Right lobe of liver (tissue), 6 donors: ENCODE measurements at places on chromosomes 3 and 15.

DNA sequence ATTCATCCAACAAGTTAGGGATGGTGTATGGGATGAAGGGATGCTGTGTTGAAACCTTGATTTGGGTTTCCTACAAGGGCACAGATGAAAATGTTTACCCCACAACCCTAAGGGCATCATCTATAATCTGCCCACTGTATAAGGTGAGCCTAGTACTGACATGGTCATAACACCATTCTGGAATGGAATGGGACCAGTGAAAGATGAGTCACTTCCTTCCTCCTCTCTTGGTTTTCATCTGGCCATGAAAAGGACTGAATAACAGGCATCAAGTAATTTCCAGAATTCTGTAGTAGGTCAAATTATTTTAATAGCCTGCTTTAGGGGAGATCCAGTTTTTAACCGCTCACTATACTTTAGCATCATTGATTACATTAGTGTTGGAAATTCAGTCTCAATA, 538.6 kb downstream of the NR2F2 start:
- DNase-seq: no peak

DNA sequence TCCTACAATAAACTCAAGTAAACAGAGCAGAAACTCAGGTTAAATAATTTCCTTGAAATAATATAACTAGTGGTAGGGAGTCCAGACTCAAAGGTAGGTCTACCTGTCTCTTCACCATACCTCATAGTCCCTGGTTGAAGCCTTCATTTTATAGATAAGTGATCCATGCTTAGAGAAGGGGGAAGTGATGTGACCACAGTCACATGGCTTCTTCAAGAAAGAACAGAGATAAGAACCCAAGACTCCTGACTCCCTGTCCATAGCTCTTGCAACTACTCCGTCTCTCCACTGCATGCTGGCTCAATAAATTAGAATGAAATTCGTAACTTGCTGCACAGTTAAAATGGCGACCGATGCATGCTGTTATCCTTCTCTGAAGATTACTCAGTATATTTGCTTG, 11.0 kb upstream of the C15orf61 start:
- no peak for DNase-seq

DNA sequence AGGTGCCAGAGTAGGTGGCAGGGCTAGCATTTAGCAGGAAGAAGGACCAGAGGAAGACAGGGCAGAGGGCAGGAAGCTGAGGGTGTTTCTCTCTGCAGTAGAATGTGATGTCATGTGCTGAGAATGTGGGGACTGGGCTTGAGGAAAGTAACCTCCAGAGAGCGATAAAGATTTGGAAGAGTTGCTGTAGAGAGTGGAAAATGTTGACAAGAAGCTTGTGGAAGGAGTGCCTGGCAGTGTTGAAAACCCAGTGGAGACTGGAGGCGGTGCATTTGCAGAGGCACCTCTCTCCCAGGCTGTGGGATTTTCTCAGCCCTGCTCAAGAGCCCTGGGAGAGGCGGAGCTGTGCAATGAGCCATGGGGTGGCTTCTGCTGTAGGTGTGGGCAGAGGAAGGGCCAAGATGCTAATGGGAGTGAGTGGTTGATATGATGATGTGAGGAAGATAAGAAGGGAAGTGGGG, 54.8 kb downstream of the MESD start:
- no peak for DNase-seq

- DNase-seq: no peak
Observed at GRCh38 chr3:25293736-25294135, 134.3 kb upstream of the RARB start.

DNA sequence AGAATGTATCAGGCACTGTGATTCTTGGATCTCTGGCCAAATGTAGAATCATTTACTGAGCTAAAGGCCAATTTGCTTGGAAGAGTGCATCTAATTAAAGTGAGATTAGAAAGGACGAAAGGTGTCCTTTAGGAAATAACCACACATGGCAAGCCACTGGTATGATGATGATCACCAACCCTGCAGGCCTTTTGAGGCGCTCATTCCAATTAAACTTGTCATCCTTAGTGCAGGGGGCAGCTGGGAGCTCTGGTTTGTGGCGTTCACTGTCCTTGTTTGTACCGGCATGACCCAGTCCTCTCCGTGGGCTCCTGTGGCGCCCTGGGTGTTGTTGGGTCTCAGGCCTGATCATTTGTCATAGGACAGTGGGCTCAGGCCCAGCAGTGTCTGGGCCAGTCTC, 11.0 kb downstream of the LIMD1 start:
- no peak for DNase-seq

DNA sequence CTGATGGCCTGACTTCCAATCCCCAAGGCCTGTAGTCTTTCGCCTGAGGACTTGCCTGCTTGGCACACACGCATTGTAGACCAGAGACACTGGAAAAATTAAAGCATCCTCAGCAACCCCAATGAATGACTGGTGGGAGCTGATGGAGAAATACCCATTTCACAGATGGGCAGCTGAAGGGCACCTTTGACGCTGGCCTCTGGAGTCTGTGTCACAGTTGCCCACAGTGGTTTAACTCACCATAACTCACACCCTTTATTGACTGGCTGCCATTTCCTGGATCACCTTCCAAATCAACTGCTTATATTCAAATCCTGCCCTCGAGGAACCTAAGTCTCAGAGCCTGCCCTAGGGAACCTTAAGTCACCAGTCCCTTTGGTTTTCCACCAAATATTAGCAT, 183.1 kb downstream of the SHQ1 start:
- DNase-seq: no peak

DNA sequence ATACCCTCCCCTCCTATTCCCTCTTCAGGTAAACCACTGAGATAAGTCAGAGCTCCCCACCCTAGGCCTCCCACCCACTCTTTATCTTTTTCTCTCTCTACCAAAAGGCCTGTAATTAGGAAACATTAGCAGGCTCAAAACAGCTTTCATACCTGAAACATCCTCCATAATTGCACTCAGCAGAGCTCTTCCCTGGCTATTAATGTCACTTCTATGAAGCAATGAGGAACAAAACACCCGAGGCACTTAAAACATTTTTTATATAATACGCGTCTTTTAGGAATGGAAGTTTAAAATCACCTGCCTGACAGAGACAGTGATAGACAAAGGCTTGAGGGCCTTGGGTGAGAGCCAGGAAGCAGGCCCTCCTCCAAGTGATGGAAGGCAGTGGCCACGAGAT, 138.9 kb downstream of the EPHB1 start:
- DNase-seq: no peak

GRCh38 chr3:111315930-111316587, 225.9 kb upstream of the CD96 start:
- DNase-seq: no peak

GRCh38 chr3:123766193-123767008, 117.7 kb downstream of the MYLK start:
- peak; percentile 60 for DNase-seq

- no peak for DNase-seq
Observed at GRCh38 chr3:39587113-39587512, 119.6 kb downstream of the MOBP start.

- DNase-seq: no peak
Observed at GRCh38 chr3:25870452-25870851, 80.6 kb downstream of the OXSM start.

GRCh38 chr3:133955892-133956291, 60.2 kb upstream of the RAB6B start:
- DNase-seq: no peak

DNA sequence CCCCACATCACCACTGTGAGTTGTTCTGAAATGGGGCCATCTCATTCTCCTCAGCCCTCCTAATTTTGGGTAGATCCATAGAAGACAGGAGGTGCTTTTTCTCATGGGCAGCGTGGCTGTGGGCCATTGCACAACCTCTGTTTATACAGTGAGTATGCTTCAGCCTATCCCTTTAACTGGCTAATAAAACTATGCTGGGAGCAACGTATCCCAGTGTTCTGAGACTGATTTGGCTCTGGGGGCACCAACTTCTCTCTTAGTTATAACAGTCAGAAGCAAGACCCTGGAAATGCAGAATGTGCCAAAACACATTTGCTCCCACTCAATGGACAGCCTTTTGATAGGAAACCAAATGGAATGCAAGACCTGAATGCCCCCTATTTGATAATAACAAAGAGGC, 97.1 kb upstream of the ICE2 start:
- DNase-seq: peak; percentile 53

DNA sequence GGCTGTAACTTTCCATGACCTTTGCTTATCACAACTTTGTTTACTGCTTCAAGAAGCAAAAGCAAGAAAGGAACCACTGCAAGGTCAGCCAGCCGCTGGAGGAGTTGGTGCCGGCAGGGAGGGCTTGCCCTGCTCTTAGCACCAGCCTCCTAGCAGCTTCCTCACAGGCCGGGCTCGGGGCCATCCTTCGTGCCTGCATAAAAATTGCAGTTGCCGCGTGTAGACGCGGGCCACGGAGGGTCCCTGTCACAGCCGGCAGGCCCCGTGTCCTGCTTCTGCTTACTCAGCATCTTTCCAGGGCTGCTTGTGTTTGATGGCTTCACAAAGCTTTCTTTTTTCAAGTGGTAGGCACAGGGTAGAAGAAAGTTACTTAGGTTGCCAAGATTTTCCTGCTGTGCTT, 84.4 kb downstream of the PGPEP1L start:
- peak; percentile 49 for DNase-seq

DNA sequence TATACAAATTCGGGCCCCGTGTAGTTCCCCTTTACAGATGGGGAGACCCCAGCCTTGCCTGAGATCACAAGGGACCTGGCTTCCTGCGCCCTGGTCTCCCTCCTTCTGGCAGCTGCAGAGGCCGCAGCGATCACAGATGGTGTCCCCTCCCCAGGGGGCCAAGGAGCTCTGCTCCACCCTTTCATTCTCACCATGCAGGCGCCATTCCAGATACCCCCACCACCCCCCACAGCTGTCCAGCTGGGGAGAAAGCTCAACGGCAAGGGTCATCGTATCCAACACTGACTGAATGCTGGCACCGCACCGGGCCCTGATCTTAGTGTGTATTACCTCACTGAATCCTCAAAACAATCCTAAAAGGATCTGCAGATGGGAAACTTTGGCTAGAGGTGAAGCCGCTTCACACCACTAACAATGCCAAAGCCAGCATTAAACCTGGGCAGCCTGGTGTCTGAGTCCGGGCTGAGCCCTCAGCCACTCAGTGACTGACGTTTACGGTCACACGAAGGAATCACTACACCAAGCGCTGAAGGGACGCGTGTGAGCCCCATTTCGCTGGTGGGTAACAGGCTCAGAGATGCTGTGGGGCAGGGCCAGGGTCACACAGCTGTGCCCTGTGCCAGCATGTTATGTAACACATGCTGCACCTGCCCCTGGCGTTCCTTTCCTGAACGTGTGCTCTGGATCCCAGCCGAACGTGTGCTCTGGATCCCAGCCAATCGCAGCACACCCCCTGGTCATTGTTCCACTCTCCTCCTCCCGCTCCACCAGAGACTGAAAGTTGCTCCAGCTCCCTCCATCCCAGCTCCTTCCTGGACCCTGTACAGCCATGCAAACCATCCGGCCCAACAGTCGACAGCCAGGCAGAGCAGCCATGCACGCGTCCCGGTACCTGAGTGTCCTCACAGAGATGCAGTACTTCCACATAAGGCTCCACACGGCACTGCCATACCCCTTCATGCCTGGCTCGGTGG, 51.8 kb downstream of the IQSEC1 start:
- DNase-seq: peak; percentile 58

- DNase-seq: no peak
Observed at GRCh38 chr3:47961815-47962606, 54.2 kb downstream of the MAP4 start.

DNA sequence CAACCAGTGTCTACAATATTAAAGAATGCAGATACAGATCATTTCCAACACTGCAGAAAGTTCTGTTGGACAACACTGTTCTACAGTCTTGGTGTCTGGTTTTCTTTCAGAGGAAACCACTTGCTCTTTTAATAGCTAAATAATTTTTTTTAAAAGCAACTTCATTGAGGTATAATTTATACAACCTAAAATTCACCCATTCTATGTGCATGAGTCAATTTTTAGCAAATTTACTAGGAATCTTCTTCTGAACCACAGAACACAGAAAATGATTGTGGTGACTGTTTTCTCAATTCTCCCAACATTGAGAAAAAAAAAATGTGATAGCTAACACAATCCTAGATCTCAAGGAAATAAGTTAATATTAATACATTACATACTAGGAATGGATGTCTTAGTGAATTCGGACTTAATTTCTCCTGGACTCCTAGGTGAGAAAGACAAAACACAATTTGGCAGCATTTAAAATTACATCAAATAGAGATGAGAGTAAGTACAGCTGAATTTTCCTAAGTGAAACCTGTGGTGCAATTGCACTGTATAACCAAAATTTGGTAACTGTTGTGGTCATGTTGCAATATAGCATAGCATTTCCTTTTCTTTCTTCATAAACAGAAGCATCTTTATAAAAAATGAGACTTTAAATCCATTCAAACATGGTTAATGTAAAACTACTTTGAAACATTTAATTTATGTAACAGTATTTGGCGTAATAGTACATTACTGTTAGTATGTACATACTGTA, 15.3 kb upstream of the PLCL2 start:
- no peak for DNase-seq

DNA sequence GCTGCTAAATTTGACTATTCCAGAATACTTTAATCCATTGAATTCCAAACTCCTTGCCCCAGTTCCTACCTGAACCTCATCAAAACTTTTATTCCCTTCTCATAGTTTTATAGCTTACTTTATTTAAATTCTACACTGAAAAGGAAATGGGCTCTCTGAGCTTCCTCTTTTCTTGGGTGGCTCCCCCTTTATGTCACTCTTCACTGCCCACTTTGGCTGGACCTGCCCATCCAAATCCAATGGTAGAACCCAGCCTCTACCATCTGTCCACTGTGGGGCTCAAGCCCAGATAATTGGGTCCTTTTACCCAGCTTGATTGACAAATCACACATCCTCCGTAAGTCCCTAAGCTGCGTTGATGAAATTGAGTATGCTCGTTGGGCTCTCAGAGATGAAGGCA, 216.5 kb downstream of the BBX start:
- no peak for DNase-seq

DNA sequence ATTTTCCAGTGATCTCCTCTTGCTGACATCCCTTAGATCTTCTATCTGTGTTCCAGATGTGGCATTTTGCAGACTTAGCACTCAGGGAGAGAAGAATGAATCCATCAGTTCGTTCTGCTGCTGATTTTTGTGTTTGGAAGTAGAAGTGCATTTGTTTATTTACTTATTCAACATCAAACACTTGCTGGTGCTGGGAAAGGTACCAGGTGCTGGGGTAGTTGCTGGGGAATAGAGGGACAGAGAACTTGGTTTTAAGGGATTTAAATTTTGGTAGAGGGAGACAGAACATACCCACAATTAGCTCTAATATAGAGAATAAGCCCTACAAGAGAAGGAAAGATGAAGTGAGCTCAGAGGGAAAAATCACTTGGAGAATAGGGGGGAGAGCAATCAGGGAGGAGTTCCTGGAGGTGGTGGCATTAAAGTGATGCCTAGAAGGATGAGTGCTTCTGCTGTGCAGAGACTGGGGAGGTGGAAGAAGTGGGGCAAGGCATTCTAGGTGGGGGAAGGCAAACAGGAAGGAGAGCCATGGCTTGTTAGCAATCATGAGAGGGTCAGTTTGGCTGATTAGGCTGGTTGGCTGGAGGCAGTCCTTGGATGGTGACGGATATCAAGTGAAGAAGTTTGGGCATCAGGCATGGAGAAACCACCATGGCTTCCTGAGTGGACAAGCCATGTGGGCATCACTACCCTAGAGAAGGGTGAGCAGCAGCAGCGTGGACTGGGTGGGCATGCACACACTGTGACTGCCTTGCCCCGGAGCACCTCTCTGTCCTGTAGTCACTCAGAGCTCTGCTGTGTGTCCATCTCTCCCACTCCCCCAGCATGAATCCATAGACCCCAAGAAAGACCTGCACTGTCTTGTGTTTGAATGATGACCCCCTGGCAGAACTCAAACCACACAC, 197.3 kb downstream of the OPA1 start:
- no peak for DNase-seq

- DNase-seq: no peak
Observed at GRCh38 chr3:139265131-139266016, 78.4 kb upstream of the MRPS22 start.

- no peak for DNase-seq
Observed at GRCh38 chr15:66912001-66912400, 153.4 kb upstream of the SMAD3 start.
